Body of pancreas (tissue), 4 donors: ENCODE measurements at places on chromosomes 3 and 15. TPM values are rescaled to one million over a fixed set of nuclear protein-coding genes. Genes with fewer than 3 reads are reported as not detected.

DNA sequence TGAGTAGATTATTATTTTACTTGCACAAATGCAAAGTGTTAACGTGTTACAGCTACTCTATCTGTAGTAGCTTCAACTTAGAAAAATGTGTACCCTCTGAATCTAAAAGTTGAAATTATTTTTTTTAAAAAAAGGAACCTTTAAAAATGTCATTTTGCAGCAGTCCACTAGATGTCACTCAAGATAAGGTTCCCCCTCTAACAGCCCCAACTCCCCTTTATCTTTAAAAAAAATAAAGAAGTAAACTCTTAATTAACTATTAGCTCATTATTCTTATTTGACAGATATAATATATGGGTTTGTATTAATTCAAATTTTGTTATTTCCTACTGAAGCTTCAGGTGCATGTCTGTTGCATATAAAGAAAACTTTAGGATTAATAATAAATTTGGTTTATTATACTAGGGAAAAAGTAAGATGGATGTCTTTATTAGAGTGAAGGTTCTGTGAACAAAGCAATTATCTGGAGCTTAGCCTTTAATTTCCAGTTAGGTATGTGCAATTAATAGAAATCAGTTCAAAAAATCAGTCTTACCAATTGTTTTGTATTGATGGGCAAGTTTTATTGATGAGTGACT, 288.5 kb downstream of the VGLL3 start:
- no peak for DNase-seq

The LSMEM2 gene
- not detected for total RNA-seq

The CTSH gene
- 145 TPM for total RNA-seq

DNA sequence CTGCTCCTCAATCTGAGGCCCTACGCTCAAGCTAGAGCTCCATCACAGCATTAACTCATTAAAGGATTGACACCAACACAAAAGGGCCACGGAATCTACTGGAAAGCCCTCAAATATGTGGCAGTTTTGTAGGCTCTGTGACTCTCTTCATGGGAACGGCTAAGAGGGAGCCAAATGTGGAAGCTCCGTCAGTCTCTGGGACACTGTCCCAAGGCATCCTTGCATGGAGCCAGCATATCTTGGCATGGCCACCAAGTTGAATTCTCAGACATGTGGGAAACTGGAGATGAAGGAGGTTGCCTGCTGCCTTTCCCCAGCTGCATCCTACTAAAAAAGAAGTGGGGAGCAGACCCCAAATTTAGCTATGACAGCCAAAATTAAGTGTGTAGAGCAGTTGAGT, 296.9 kb downstream of the NTRK3 start:
- DNase-seq: no peak

GRCh38 chr3:46699676-46700523, 1.3 kb upstream of the TMIE start:
- DNase-seq: no peak
